Stimulated activated CD8-positive, alpha-beta memory T cell treated with anti-CD3 and anti-CD28 coated beads, Interleukin-4, amount 100 ng/mL, for 24 hours (primary cell): ENCODE measurements at places on chromosomes 7 and 10.

DNA sequence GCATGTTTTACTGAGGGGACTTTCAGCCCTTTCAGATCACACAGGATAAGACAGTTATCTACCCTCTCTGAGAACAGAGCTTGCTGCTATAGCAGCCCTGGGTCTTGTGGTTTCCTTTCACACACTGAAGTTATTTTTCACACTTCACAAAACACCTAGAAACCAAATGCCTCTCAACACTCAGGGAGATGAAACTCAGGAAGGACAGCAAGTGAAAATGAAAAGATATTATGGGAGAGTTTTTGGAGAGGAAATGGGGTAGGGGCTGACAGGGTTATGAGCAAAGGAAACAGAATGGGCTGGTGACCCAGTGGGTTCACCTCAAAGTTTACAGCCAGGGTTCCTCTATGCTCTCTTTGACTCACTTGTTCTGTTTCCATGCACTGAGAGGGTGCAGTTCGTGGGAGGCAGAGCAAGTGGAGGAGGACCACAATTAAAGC lies 17.0 kb upstream of the GIMAP2 start:
- DNase-seq, result peak; percentile 47

GRCh38 chr10:125392609-125393008 lies 232.2 kb upstream of the CTBP2 start:
- no peak for DNase-seq

DNA sequence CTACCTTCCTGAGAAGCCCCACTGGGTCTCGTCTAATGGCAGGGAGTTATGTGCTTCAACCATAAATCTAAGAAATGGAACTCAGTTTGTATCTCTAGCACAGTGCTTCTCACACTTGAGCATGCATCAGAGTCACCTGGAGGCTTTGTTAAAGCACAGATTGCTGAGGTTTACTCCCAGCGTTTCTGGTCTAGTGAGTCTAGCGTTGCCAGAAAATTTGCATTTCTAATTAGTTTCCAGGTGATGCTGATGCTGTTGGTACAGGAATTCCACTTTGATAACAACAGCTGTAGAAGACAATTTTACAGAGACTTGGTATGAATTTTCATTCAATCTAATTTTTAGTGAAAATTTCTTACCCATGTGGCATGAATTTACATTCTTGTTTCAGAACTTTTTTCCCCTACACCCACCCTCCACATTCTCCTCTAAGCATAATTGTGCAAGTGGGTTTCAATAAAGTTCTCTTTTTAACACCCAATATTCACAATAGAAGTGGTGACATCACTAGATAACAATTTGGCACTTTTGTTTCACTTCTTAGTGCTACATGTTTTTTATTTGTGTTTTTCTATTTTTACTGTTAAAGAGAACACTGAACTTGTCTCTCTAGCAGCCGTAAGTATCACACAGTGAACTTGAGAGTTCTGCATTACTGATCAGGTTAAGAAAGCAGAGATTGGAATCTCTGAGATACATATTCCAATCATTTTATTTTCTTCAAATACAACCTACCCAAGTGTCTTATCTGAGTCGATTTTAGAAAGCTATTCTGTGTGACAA lies 48.4 kb upstream of the BET1 start:
- no peak for DNase-seq

GRCh38 chr10:105598207-105598606 lies 957.1 kb downstream of the SORCS3 start:
- no peak for DNase-seq

- DNase-seq, result no peak
Observed at GRCh38 chr10:7484456-7485243, 73.8 kb upstream of the SFMBT2 start.

- no peak for DNase-seq
Observed at GRCh38 chr7:136877509-136877908, 9.1 kb downstream of the CHRM2 start.

- DNase-seq, result no peak
Observed at GRCh38 chr10:63027531-63027930, 105.6 kb upstream of the NRBF2 start.

DNA sequence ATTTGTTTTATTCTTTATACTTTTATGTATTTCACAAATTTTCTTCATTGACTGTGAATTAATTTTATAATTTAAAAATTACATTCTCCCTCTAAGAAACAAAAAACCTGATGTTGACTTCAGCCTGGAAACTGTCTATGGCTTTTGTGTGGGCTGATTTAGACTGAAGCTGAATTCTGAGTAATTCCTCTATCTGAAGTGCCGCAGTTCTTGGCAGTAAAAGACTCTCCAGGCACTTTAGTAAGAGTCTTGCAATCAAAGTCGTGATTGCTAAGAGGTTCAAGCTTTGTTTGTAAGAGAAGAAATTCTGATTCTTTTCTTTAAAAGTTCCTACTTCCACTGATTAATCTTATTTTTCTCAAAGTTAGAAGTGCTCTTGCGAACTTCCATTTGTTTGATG lies 3.4 kb upstream of the CEP41 start:
- no peak for DNase-seq

DNA sequence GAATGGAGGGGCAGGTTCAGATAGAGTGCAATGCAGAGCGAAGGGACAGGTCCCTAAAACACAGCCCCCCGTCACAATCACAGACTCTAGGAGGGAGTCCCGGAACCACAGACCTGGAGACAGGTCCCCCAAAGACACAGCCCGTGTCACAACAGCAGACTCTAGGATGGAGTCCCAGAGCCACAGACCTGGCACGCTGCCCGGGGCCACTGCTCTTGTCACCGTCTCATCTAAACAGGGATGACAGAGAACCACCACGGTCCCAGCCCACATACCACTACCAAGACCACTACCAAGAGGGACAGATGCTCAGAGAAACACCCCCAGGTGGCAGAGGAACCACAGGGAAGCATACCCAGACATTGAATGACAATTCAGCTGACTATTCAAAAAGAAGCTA lies 183.9 kb downstream of the TCERG1L start:
- no peak for DNase-seq

- no peak for DNase-seq
Observed at GRCh38 chr10:79185796-79186374, 117.1 kb downstream of the ZMIZ1 start.

DNA sequence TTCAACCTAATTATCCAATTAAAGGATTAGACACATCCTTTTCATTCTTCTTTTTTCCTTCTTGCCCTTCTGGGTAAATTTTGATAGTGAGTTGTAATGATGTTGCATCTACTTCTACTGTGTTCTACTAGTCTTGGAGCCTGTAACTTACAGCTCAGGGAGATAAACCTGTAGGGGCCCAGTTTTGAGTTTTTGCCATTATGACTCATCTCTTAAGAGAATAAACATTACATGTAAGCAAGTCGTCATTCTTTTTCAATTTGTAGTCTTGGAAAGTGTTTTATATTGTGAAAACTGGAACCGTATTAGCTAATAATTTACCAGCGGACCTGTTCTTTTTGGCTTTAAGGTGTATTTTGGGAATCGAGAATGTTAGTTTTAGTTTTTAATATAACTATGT lies 89.7 kb upstream of the RPA3 start:
- no peak for DNase-seq

DNA sequence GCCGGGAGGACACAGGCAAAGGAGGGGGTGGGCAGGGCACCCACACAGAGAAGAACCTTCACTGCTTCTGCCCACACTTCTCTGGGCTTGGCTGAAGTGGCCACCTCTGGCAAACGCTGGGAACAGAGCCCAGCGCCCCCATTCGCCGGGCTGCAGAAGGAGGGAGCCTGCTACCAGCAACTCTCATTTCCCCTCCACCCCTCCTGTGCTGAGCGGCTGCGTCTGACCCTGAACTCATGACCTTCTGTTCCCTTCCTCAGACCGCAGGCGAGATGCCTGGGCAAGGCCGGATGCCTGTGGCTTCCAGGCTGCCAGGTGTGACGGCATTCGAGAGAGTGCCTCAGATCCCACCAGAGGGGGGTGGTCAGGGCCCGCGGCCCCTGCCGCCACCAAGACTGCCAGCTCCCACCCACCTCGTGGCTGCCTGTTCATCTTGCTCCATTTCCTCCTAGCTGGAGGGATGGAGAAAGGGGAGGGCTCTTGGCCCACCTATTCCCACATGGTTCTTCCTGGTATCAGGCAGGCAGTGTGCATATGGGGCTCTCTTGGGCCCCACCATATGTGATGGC lies 19.8 kb downstream of the DNAJB12 start:
- DNase-seq, result peak; percentile 72

- no peak for DNase-seq
Observed at GRCh38 chr7:113179313-113179712, 61.0 kb upstream of the SMIM30 start.

DNA sequence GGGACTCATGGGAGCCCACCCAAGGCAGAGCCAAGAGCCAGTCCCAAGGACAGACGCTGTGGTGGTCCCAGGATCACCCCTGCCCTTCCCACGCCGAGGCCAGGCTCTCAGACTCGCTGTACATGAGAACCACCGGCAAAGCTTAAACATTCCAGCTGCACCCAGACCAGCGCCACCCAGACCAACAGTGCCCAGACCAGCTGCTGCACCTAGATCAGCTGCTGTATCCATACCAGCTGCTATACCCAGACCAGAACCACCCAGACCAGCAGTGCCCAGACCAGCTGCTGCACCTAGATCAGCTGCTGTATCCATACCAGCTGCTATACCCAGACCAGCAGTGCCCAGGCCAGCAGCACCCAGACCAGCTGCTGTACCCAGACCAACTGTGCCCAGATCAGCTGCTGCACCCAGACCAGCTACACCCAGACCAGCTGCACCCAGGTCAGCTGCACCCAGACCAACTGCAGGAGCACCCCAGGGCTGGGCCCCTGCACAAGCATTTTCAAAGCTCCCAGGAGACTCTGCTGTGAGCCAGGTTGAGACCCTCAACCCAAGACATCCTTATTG lies 47.9 kb upstream of the CNPY1 start:
- no peak for DNase-seq

- no peak for DNase-seq
Observed at GRCh38 chr7:119967221-119967620, 305.8 kb upstream of the KCND2 start.

DNA sequence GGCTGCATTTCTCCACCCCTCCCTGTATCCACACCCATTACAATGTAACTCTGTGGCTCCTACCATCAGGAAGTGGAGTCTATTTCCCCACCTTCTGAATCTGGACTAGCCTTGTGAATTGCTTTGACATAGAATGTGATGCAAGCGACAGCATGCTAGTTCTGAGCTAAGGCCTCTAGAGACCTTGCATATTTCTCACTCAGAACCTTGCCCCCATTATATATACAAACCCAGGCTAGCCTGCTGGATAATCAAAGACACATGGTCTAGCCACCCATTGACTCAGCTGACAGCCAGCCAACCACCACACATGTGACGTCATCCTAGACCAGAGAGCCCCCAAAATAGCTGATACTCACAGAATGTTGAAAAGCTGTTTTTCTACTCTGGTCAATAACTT lies 77.9 kb downstream of the CCDC71L start:
- no peak for DNase-seq

- no peak for DNase-seq
Observed at GRCh38 chr10:61325223-61325960, 127.8 kb downstream of the TMEM26 start.

DNA sequence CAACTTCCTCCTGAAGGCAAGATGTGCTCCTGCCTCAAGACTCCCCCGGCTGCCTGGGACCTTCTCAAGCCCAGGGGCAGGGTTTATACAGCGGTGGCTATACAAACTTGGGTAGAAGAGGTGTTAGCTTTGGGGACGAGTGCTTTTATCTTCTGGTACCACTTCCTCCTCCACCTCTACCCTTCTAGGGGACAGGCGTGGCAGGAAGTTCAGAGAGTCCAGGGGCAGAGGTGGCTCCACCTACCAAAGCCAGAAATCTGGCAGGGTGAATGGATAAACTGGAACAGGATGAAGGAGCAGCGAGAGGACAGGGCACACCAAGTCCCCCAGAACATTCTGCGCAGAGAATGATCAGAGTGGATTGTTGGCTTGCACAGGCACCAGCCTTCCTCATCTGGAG lies 24.0 kb upstream of the TM9SF3 start:
- no peak for DNase-seq

DNA sequence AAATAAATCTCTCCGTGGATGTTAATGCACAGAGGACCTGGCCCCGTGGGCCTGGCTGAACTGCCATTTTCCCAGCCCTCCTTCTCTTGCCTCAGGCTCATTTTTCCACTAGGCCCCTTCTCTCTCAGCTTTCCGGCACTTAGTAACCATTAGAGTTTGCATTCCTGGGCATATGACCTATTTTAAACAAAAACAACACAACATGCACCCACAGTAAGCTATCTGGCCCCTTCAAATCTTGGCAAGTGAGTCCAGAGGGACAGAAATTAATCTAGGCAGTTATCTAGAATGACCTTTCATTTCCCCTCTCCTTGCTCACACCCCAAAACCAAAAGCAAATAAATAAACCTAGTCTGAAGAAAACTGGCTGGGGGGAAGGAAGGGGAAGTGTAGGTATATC lies 11.7 kb downstream of the FBXW4 start:
- DNase-seq, result no peak

DNA sequence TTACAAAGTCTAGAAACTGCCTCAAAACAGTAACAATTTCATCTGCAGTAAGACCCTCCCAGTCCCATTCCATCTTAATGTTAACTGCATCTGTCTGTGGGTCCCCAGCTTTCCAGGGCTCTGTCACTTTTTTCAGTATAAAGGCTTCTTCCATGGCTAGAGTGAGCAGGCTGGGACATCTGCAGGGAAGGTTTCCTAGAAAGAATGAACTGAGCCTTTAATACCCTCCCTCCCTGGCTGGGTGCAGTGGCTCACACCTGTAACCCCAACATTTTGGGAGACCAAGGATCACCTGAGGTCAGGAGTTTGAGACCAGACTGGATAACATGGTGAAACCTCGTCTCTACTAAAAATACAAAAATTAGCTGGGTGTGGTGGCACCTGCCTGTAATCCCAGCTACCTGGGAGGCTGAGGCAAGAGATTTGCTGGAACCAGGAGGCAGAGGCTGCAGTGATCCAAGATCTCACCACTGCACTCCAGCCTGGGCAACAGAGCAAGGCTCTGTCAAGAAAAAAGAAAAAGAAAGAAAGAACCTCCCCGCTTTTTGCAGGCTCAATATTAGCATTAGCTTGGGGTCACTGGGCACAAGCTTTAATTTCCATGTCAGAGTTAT lies 3.4 kb downstream of the ERV3-1 start:
- DNase-seq, result no peak

GRCh38 chr7:71345117-71345884 lies 213.4 kb downstream of the GALNT17 start:
- DNase-seq, result no peak

DNA sequence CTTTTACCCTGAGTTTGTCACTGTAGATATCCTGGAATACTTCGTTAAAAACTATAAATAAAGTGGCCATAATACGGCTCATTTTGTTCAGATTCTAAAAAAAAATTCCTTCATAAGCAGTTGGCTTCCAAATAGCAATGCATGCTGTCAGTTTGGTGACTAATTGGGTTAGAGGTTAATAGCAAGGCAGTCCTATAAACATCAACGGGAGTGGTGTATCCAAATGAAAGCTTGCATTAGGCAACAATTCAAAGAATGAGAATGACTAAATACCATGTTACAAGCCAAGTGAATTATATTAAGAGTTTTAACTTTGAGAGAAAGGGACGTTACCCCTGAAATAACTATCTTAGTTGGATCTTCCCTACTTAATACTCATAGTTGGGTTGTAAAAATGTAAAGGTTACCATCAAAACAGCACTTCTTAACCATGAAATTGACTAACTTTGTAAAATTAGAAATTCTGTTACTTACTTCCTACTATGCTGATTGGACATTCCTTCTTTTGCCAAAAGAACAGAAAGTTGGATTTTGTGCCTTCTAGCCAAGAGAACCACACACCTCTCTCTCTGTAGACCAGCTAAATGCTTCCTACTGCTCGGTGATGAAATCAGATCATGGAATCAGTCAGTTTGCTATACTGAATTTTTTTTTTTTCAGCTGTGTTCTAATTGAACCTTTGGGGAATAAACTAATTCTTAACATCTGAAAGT lies 98.0 kb downstream of the KAT6B start:
- DNase-seq, result no peak

GRCh38 chr7:14197280-14197679 lies 207.8 kb upstream of the ETV1 start:
- DNase-seq, result no peak
